ENCODE measurements at places on chromosomes 2 and 18.

- no peak for DNase-seq
Measured at GRCh38 chr2:147288131-147288530, 556.7 kb upstream of the ACVR2A start.

DNA sequence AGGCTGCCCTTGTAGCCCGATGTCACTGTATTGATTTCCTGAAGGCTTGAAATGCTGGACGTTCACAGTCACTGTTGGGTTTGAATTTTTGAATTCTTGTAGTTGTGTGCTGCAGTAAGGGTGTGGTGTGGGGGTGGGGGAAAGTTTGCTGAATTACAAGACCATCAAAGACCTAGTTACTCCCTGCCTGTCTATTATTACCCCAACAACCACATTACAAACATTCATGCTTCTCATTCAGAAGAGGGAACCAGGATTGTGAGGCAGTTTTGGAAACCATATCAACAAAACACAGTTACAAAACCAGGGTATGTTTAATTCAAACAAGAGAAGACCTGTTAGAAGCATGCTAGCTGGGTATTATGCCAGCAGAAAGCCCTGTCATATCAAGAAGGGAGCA lies 85.8 kb downstream of the CLHC1 start:
- DNase-seq, result no peak

- no peak for DNase-seq
Measured at GRCh38 chr2:53768242-53768542, 588 bp downstream of the CHAC2 start.

- no peak for DNase-seq
Measured at GRCh38 chr2:20415511-20415918, 31.4 kb upstream of the RHOB start.

GRCh38 chr2:113039719-113040118 lies 12.9 kb downstream of the IL36B start:
- no peak for DNase-seq

- no peak for DNase-seq
Measured at GRCh38 chr2:212145121-212145520, 393.5 kb downstream of the ERBB4 start.

- no peak for DNase-seq
Measured at GRCh38 chr18:68083131-68083530, 566.6 kb upstream of the DSEL start.

- DNase-seq, result no peak
Measured at GRCh38 chr2:61045999-61046398, 19.7 kb upstream of the SANBR start.

GRCh38 chr18:63951302-63951705 lies 2.2 kb downstream of the HMSD start:
- DNase-seq, result no peak

- no peak for DNase-seq
Measured at GRCh38 chr2:211329882-211330281, 773.5 kb downstream of the CPS1 start.

DNA sequence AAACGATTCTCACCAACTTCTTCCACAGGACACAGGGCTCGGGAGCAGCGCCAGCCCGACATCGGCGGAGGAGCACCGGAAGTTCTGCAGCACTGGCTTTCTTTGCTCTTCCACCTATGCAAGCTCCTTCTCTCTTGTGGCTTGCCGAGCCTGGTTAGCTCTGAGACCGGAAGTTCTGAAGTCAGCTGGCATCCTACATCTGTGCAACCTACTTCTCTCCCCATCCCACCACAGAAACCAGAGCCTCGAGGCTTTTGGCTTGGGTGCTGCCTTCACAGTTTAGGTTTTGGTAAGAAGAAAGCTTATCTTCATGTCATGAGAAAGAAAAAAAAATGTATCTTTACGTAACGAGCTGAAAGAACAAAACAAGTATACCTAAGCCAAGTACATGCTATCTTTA lies 111.7 kb downstream of the ANKRD44 start:
- peak; percentile 77 for DNase-seq

DNA sequence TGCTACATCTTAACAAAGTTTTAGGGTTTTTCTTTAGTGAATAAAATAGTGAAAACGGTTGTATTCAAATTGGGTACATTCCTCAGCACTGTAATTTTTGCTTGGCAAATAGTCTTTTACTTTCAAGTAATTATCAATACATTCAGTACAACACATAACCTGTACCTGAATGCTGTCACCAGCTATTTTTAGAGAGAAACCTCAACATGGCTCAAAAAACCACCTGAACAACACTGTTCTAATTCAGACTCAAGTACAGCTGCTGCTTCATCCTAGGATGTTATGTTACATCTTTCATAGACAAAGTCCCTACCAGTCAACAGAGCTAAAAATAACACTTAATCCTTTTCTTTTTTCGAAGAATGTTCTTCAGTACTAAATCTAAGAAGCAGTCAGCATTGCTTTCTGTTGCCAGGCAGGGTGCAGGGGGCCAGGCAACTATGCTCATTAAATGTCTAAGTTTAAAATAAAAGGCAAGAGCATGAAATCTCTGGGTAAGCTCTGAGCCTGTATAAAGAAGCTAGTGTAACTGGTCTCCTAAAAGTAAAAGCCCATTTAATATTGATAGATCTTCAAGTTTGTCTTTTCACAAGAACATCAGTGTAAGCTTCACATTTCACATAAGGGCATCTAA lies 20.5 kb downstream of the PDIA6 start:
- no peak for DNase-seq

DNA sequence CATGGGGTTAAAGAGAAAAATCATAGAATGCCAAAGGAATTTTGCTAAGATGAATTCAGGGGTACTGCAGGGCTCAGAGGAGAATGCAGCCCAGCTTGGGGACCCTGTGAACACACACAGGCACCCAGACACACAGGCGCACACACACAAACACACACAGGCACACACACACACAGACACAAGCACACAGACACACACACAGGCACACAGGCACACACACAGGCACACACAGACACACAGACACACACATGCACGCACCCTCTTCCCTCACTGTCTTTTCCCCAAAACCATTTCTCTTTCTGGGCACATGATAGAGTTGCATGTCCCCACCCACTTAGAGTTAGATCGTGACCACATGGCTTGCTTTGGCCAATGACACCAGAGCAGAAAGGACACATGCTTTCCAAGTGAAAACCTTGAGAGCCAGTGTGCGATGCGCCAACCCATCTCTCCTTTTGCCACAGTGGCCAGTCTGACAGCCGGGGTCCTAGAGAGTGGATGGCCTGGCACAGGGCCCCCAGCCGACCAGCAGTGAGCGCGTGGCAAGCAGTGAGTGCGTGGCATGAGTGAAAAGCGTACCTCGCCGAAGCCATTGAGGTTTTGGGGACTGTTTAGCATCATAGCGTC lies 163.3 kb downstream of the KLHL29 start:
- DNase-seq, result no peak

DNA sequence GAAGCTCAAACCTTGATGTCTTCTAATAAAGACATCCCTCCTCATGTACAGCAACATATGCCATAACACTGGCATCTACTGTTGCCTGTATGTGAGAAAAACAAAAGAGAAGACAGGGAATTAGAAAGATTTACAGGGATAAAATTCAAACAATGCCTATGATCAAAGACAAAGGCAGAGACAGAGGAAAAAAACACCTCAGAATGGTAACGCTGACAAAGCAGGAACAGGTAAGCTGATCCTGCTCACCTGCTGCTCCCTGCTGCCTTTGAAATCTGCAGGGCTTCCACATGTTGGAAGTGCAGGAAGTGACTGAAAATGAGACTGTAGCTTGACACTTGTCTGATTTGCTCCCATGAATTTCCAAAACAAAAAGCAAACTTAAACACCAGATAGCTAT lies 90.2 kb upstream of the DNAJC10 start:
- no peak for DNase-seq

DNA sequence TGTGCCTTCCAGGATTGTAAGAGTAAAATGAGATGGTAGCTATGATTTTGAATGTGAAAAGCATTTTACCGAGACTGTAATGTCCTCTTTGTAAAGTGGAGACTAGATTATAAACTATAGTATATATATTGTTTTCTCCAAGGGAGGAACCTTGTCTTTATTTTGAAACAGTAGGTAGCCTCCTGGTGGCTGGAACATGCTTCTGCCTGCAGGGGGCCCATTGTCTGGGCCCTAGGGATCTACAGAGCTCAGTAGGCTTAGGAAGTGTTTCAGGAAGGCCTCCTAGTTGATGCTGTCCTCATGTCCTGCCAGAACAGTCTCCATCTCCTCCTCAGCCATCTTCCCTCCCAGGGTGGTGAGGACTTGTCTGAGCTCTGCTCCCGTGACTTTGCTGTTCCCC lies 3.0 kb downstream of the PIKFYVE start:
- DNase-seq, result no peak

DNA sequence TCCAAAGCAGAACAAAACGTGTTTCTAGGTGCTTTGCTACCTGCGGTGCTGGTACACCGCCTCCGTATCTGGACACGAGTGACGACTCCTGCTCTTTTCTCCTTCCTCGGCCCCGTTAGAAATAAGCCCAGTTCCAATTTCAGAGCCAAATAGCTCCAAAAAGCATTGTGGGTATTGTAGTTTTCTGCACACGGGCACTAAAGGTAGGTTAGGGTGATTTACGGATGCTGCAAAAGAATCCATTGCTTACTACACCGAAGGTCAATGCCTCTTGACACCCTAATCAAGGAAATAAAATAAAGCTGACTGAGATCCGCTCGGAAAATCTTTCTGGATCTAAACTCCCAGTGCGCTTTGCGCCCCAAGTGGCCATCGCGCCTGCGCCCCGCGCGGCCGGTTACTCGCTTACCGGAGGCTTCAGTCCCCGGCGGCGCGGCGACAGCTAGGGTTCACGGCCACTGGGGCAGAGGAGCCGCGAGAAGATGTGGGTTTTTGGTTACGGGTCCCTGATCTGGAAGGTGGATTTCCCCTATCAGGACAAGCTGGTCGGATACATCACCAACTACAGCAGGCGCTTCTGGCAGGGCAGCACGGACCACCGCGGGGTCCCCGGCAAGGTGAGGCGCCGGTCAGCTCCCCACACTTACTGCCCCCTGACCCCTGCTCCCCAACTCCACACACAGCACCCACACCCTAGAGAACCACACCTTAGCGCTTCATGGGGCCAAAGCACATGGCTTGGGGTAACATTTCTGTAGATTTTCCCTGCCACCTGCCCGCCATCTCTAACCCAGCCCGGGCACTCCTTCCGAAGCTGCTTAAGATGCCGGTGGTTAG lies at the start of gene CHAC2:
Gene CHAC2 (plus strand): TSS at position 400 of the 837 bp plus-strand sequence. CDS start 83 bp downstream, at position 483.
- DNase-seq, result peak; percentile 89

DNA sequence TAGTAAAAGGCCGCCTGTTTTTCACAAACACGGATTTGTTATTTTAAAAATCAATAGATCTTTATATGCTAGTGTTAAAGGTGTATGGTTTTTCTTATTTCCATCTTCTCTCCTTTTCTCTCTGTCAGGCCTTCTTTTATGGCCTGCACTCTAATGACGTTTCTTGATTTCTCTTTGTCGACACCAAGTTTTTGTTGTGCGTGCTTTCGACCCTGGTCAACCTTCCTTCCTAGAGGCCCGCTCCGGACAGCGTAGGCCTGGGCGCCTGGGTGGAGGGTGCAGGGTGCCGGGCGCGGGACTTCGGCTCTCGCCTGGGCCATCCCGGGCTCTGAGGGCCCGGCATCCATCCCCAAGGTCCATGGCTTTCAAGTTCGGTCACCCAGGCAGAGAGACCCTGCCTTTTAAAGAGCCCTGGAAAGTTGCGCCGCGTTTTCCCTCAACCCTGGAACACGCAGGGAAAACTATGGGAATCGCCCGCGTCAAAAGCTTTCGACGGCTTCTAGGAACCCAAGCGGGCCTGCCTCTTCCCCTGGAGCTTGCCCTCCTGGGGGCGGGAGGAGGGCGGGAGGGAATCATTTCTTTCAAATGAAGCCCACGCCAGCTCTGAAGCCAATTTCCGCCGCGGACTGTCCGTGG lies 4.1 kb upstream of the SATB2 start:
- no peak for DNase-seq

DNA sequence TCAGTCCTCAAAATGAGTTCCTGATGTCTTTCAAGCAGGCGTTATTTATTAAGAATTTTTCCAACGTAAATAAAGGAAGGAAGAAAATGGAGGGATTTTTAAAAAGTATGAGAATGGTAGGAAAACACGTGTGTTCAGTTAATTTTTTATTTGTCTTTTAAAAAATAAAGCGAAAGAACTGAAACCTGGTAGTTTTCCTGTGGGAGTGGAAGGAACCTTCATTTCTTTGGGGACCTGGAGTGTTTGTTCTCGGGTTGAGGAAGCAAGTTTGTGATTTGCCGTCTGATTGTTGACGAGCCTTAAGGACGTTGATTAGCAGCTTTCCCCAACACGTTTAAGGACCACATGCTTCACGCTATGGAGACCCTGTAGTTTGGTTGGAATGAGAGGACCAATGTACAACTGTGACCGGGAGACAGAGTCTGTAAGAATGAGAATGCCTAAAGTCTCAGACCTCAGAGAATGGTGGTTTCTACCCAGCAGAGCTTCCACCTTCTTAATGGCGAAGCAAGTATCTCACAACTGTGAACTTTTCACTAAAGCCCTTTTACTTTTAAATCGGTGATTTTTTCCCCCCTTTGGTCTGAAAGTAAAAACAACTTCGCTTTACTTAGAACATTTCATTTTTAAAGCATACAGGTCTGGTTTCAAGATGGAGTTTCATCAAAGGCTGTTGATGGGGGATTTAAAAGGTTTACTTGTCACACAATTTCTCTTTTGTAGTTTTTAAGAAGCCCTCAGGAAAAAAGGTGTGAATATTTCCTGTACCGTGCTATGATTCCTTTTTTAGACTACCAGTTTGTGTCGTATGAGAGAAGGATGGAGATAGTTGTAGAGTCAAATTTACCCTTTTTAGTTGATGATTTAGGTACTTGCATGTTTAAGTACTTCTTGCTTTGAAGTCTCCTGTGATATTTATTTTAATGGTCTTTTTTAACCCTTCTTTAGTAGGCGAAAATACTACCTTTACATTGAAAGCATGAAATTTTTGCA lies 1.4 kb downstream of the TTC39C start:
- no peak for DNase-seq

DNA sequence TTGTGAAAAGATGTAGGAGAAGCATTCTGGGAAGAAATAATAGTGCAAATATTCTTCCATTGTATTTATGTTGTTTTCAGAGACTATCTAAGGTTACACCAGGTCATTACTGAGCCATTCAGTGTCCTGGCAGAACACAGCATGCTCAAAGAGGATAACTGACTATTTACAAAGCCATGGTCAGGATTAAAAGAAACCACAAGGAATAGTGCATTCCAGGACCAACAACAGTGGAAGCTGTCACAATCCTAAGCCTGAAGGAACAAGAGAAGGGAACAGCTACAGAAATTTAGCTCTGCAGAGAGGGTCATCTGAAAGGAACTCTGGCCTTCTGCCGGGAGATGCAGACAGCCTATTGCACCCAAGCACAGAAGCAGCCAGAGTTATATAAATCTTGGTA lies 116.7 kb downstream of the DSC3 start:
- no peak for DNase-seq

GRCh38 chr2:113700186-113700841 lies 56.1 kb downstream of the SLC35F5 start:
- DNase-seq, result peak; percentile 84

DNA sequence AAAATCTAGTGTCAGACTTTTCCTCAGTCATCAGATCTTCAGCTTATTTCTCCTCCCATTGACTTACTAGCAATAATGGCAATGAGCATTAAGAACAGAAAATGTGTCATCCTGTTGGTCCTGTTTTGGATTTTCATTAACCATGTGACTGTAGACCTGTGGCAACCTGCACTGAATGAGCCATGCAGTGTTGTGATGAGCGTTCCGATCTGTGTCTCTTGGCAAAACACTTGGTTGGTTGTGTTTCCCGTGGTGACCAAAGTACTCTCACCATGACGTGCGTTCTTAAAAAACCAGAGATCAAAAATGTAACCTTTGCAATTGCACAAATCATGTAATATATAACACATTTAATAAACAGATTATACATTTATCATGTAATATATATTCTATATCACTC lies 138.6 kb downstream of the MAP3K20 start:
- no peak for DNase-seq

- DNase-seq, result no peak
Measured at GRCh38 chr2:16931441-16931840, 265.8 kb upstream of the CYRIA start.

Data from germinal center (tissue), 1 donor.